ENCODE measurements at places on chromosomes 13 and 19. TPM values are rescaled to one million over a fixed set of nuclear protein-coding genes. Genes with fewer than 3 reads are reported as not detected.

DNA sequence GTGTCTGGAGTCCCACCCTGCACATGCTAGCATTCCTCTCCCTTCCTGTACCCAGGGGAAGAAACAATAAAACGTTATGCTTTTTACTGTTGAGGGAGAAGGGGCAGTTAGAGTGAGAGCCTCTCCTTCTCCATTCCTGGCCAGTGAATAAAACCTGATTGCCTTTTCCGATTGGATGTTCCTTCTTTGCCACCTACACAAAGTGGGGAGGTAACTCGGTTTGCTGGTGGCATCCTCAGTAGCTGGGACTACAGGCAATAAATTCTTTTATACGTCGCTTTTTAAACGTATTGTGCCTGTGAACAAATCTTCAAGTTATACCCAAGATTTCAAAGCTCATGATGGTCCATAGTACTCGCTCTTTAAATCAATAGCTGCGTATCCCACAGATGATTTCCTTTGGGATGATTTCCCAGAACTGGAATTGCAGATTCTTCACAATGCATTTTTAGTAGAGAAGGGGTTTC is 660 bp upstream of the MVB12A start:
- DNase-seq = peak; percentile 37

- no peak for DNase-seq
Observed at GRCh38 chr19:54477650-54478049, 4.6 kb upstream of the CDC42EP5 start.

GRCh38 chr13:49220036-49220855 is at the start of gene MLNR:
Gene MLNR, plus strand, starts transcription at chr13:49220338. Its CDS starts 0 bp downstream, at chr13:49220338.
- no peak for DNase-seq

GRCh38 chr13:60976367-60976766 is 439.3 kb downstream of the PCDH20 start:
- no peak for DNase-seq

DNA sequence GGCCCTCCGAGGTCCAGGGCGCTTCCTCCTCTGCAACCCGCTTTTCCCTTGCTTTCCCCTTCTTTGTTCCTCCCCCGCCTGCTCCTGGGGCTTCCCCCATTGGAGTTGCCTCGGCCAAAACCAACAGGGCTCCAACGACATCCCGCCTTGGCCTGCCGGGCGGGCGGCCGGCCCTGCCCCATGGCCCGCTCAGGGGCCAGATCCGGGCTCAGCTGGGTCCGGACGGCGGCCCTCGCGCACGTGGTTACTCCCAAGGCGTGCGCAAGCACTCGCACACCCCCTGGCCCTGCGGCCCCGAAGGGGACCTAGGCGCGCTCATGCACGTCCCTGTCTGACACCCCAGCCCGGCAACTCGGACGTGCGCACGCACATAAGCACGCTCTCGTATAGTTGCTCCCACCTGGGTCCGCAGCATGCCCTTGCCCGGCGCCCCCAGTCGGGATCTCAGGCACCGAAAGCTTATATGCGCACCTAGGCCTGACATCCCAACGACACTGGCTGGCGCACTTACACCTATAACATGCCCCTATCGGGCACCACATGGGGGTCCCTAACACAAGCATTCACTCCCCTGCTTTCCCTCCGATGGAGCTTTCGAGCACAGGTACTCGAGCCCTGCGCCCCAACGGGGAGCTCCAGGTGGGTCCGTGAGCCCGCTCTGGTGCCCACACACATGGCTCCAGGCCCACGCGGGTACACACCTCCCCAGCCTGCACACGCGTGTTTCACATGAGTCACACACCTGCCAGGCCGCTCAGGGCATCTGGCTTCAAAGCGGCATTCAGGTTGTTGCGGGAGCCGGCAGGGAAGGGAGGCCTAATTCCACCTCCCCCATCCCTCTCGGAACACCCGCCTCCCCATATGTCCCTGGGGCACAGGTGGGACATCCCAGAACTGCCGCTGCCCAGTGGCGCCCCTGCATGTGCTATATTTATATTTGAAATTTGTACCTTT is 15.0 kb downstream of the NFIX start:
- no peak for DNase-seq

- DNase-seq = no peak
Observed at GRCh38 chr13:18212873-18213272, 968.8 kb downstream of the TUBA3C start.

The KLK4 gene
- not detected for total RNA-seq

Data from M059J (cell line).